ENCODE measurements at places on chromosomes 2 and 18.
A peak's percentile ranks its signal among the peaks of the same experiment; 100 is the strongest.

- peak; percentile 47 for DNase-seq
Measured at GRCh38 chr2:98771721-98772524, 41.0 kb upstream of the MGAT4A start.

DNA sequence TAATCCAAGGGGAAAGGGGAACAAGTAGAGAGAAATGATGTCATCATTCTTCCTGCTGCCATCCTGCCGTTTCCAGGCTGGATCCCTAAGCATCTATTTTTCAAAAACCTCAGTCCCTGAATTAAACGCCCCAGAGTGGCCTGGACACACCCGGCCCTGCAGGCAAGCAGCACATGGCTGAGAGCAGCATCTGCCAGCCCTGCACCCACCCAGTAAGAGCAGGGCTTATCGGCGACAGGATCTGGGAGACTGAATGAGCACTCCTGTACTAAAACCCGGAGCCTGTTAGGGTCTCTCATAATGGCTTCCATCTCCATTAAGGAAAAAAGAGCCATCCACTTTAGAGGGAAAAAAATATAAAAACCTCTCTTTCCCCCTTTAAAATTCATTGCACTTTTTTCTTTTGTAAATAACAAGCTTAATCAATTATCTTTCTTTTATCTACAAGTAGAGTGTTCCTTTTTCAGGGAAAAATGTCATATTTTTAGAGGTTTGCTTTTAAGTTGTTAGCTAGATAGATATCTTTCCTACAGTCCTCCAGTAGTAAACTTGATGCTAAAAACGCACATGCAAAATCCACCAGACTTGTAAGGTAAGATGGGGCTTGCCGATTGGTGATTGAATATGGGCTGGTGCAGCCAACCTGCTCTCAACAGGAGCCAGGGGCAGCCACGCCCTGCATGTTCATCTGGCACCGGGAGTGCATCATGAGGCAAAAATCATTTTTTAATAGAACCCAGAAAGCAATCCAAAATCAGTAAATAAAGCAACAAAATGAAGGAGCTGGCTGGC lies 457.8 kb downstream of the EIPR1 start:
- DNase-seq = no peak

- no peak for DNase-seq
Measured at GRCh38 chr2:38152035-38152434, 76.1 kb upstream of the CYP1B1 start.

- DNase-seq = no peak
Measured at GRCh38 chr18:6561420-6561861, 146.7 kb upstream of the L3MBTL4 start.

- no peak for DNase-seq
Measured at GRCh38 chr2:31235504-31235902, 1.6 kb downstream of the EHD3 start.
